CD4-positive, alpha-beta memory T cell (primary cell): ENCODE measurements at places on chromosomes 6 and 20.
A peak's percentile ranks its signal among the peaks of the same experiment; 100 is the strongest.

DNA sequence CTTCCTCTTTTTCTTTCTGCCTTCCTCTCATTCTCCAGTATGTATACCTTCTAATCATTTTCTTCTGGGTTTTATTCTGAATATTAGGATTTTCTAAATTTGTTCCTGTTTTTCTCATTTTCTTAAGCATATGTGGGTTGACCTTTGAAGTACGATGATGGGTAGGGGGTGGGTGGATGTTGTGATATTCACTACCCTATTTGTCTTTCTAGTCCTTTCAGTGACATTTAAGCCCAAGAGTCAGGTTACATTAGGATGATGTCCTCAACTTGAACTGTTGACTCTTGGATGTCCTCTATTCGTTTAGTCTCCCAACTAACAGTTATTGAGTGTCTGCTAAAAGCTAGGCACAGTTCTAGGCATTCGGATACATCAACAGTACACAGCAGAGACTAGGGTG lies 7.3 kb downstream of the ABT1 start:
- no peak for DNase-seq

GRCh38 chr6:153001767-153002612 lies 519 bp downstream of the MTRF1L start:
- peak; percentile 35 for DNase-seq

DNA sequence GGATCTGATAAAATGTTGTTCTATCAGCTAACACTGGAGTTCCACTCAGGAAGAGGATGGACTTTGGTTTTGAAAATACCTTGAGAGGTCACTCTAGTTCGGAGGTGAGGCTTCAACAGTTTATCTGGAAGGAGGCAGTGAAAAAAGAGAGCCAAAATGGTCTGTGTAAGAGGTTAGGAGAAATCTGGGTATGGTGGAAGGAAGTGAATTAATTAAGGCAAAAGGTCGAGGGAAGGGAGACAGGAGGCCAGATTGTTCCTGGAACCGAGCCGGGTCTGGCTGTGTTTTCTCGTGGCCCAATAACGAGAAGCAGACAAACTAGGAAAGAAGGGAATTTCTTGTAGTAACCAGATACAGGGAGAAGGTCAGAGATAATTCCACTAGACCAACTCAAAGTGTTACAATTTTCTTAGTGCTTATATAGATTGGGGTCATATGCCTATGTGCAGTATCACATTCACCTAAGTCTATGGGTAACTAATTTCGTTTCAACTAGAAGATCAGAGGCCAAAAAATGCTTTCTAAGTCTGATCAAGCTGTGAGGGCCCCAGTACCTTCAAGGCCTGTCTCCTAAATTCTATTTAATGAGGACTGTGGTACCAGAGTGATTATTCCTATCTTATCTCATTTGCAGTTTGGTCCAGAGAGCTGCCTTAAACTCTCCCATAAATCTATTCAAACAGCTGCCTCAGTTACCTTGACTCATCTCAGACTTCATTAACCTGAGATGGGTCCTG lies 96.0 kb upstream of the SNX9 start:
- DNase-seq, result no peak

DNA sequence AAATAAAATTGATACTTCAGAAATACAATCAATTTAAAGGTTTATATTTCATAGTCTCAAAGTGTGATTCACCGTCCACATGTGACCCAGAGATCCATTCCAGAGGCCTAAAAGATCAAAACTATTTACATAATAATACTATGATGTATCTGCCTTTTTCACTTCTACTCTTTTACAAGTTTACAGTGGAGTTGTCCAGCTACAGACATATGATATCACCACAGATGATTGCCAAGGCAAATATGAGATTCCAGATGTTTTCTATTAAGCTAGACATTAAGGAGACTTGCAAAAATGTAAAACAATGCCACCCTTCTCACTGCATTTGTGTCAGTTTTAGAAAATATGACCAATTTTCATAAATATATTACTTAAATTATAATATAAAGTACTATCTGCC lies 443.7 kb downstream of the GJA1 start:
- DNase-seq, result no peak

- no peak for DNase-seq
Observed at GRCh38 chr6:147106759-147107401, 97.3 kb upstream of the STXBP5 start.

GRCh38 chr6:70985156-70985555 lies 28.3 kb upstream of the B3GAT2 start:
- no peak for DNase-seq

GRCh38 chr6:19024737-19025136 lies 637.6 kb downstream of the RNF144B start:
- DNase-seq, result no peak

GRCh38 chr20:51633430-51633829 lies 90.9 kb upstream of the NFATC2 start:
- no peak for DNase-seq

DNA sequence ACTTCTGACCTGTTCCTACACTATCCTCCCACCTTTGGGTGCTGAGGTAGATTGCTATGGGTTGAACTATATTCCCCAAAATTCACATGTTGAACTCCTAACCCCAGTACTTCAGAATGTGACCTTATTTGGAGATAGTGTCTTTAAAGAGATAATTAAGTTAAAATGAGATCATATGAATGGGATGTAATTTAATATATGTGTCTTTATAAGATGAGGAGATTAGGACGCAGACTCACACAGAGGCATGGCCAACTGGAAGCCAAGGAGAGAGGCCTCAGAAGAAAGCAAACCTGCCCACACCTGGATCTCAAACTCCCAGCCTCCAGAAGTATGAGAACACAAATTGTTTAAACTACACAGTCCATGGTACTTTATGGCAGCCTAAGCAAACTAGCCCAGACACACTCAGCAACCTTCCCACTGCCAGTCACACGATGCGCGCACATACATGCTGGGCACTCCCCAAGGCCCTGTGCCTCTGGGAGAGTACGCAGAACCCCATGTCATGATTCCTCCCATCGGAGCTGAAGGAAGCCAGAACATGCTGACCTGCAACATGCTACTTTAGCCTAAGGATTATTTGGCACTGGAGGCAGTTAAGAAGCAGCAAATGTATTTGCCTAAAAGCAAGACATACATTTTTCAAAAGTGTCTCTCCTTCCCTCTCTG lies 8.9 kb upstream of the SLC22A1 start:
- no peak for DNase-seq

DNA sequence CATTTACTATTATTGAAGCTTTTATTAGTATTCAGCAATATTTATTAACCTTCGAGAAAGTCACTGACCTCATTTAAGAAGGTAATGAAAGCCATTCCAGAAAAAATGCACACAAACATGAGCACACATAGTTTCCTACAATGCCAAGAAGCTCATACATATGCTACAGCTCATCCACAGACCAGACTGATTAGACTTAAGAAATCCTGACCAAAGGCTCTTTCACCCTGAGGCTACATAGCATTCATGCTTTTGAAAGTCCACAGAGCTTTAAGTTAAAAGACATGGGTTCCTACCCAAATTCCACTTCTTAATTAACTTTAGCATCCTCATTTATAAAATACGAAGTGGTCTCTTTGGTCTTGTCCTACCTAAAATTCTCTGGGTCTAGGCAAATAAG lies 430.4 kb downstream of the TBC1D32 start:
- DNase-seq, result no peak

DNA sequence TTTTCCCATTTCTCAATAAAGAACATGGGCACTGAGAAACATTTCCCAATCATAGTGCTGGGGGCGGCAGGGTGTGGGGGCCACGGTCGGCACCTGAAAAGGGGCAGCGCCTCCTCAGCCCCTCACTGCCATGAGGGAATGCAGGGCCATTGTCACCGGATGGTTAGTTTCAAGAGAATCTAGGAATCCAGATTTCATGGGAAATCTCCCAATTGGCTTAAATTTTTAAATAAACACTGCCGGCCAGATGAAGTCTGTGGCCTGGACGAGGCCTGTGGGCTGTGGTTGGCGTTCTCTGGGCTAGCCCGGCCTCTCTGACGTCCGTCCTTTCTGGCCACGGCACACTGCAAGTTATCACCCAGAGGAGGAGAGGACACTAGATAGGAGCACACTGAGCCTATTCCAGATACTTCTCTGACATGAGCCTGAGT lies 25.6 kb downstream of the MANBAL start:
- no peak for DNase-seq

DNA sequence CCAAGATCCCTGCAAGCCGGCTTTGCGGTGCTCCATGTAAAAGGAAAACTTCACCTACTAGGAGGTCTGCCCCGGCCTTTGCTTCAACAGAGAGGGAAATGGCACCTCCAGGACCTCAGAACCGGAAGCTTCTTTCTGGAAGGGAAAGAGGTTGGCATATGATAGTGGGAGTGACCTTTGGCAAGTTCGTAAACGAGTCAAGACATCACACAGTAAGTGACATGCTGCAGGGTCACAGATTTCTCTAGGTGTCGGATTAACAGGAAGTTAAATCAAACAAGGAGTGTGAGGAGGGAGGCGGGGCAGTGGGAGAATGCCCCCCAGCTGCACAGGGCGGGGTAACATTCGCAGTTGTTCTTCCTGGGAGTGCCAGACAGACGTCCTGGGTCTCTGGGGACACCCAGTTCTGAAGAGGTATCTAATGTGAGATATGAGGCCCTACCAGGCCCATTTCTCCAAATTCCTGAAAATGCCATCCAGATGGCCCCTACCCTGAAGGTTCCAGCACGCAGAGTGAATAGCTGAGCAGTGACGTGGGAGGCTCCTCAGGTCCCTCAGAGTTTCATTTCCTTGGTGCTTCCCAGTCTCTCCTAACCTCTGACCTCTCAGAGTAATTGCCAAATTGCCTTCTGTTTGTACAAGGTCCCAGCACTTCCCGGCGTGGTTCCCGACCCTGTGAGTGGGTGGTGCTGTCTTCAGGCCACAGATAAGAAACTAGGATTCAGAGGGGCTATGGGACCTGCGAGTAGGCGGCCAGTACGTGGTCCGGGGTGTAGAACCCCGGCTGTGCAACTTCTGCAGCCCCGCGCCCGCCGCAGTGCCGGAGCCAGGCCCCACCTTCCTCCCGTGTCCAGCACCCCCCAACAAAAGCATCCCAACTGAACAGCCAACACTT lies 1.9 kb downstream of the RRBP1 start:
- no peak for DNase-seq

DNA sequence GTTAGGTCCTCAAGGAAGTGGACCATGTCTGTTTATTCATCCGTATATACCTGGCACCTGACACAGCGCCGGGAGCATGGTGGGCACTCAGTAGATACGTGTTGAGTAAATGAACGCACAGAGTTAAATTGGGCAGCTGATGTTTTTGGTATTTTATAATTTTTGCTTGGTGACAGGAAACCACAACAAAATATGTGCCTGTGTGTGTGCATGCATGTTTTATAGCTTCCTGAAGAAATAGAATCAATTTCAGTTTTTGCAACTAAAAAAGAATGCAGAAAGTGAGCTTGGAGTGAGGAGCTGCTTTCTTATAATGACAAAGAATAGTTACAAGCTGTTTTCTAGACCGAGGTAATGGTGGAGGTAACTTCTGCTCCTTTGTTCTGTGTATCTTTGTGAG lies 91.4 kb downstream of the PLCB4 start:
- no peak for DNase-seq

DNA sequence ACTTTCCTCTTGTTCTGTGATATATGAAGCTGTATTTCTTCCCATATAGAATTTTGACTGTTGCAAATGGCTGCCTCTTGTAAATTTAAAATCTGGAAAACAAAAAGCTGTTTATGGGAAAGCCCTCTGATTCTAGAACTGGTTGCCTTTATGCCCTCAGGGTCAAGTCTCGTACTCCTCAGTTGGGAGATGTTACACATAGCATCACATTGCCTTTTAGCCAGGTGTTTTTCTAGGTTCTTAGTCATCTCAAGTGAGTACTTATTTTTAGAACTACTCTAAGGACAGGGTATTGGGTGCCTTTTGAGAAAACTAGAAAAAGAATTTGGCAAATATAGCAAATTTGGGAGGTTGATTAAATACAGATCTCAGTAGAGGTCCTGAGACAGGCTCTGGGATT lies 58.5 kb downstream of the ANKS1A start:
- DNase-seq, result no peak

GRCh38 chr6:24795106-24795505 lies 3.6 kb downstream of the ARMH2 start:
- no peak for DNase-seq

DNA sequence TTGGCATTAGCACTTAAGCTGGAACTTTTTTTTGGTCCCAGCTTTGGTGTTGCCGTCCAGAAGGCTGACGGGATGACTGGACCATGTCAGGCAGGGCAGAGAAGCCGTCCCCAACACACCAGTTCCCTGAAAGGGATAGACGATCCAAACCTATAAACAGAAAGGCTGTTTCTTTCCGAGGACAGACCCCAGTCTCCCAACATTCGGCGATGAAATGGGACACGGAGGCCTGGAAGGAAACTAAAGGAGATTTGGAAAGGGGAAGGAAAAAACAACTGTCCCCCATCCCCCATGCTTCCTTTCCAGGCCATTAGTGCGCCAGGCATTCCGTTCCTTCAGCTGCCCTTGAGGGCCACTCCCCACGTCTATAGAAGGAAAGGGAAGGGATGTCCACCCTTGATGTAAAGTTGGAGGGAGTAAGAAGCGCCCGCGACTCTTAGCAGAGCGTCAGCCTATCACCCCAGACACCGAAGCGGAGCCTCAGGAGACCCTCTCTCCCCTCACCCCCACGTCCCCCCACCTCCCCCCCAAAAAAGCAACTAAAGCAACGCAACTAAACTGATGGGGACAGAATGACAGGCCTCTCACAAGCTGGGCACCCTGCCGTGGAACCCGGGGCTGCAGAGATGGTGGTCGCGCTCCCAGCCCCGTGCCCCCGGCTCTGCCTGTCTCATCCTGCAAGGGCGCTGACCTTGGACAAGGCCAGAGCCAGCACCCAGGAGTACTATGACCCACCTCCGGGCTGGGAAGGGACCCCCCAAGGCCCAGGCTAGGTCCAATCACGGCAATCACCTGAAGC lies 638 bp downstream of the BLCAP start:
- DNase-seq, result no peak
